CD4-positive, alpha-beta T cell treated with Interleukin-15 for 4 hours (primary cell): ENCODE measurements at places on chromosomes 2 and 18.
A peak's percentile ranks its signal among the peaks of the same experiment; 100 is the strongest.

DNA sequence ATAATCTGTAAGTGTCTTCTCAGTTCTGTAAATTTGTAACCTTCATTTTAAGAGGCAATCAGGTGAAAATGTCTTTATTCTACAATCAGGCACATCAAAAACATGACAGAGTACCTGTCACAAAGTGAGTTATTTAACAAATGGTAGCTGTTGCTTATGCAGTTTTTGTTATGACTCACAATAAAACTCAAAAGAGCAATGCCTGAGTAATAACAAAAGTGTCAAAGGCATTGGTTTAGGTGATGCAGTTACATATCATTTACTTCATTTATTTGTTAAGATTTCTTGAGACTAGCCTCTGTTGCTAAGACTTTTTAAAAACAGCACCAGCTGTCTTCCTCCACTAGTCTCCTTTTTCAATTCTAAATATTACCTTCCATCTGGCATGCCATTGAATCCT is 177.8 kb downstream of the KIAA1328 start:
- DNase-seq: no peak

- DNase-seq: no peak
Observed at GRCh38 chr2:133025004-133025403, 355.0 kb upstream of the LYPD1 start.

DNA sequence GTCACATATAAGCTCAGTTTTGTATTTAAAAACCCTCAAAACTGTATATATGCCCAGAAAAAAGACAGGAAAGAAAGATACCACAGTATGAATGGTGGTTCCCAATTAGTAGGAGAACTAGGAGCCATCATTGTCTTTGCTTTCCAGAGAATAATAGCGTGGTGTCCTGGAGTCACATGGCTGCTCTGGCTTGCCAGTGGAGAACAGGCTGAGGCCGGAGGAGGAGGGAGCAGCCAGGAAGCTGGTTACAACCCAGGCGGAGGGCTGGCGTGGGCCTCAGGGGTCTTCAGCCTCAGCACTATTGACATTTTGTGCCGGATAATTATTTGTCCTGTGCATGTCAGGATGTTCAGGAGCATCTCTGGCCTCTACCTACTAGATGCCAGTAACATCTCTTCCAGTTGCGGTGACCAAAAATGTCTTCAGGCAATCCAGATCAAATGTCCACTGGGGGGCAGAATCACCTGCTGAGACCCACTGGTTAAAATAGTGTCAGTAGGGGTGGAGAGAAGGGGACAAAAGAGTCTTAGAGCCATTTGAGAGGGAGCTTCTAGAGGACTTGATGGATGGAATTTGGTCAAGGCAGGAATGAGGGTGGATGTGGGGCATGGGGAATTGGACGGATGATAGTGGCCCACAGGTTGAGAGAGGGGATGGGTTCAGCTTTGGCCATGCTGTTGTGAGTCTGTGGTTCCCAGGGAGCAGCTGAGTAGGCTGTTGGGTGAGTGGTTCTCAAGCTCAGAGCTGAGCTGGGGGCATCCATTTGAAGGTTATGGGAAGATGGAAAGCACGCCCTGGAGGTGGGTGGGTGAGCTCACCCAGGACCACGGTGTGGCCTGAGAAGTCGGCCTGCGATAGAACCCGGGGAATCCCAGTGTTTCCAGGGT is 144.9 kb downstream of the AGAP1 start:
- no peak for DNase-seq

GRCh38 chr18:49127471-49128190 is 176.9 kb upstream of the SMAD7 start:
- no peak for DNase-seq

DNA sequence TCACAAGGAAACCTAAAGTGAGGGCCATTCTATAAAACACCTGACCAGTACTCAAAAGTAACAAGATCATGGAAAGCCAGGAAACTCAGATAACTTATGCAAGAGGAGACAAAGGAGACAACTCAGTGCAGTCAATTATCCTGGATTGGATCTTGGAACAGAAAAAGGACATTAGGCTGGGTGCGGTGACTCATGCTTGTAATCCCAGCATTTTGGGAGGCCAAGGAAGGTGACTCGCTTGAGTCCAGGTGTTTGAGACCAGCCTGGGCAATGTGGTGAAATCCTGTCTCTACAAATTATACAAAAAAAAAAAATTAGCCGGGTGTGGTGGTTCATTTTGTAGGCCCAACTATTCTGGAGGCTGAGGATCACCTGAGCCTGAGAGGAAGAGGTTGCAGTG is 424.5 kb upstream of the SPRED2 start:
- DNase-seq: no peak

DNA sequence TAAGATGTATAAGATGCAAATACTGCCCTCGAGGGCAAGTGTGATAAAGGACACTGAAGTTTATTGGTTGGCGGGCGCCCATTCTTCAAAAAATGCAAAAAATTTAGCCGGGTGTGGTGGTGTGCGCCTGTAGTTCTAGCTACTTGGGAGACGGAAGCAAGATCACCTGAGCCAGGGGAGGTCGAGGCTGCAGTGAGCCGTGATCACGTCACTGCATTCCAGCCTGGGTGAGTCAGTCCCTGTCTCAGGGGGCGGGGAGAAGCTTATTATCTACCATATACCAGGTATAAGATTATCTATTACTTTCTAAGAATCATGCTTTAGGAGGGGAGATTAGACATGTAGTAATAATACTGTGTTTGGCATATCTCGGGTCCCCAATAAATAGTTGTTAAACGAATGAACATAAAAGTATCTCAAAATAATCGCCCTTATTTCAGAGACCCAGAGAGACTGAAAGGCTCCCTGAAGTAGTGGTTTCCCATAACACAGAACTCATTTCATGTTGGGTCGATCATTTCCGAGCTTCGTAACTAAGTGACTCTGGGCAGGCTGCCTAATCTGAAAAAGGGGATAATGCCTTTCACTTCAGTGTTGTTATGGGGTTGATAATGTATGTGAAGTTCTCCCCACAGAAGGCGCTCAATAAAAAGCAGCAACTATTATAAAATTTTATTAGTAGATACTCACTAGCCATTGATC is 1.2 kb upstream of the SELENOI start:
- DNase-seq: peak; percentile 41
